CD4-positive, alpha-beta T cell treated with Interleukin-21 for 1 hour (primary cell): ENCODE measurements at places on chromosomes 3 and 15.

- DNase-seq: no peak
Observed at GRCh38 chr15:54514601-54515000, 536.4 kb downstream of the UNC13C start.

GRCh38 chr3:191476066-191476772, 15.3 kb downstream of the PYDC2 start:
- no peak for DNase-seq

DNA sequence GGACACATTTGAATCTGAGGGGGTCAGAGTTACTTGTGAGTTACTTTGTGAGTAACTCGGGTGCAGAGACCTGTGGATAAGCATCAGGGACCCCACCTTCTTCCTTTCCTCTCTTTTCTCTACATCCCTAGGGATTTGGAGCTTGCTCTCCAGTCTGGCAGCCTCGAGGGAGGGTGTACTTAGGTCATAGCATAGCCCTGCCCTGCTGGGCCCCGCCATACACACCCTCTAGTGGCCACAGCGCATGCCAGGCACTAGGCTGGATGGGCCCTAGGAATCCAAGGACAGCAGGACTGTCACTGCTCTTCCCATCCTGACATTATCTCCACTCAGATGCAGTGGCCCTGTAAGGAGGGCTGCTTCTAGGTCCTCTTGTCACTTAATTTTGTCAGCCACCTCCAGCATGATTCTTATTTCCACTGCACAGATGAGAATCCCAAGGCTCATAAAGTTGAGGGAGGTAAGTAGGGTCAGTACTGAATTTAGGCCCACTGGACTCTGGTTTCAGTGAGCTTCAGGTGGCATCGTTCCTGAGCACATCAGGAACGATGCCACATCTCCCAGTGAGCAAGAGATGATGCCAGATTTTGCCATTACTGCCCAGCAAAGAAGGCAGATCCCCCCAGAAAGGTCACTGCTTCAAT, 3.6 kb upstream of the SMAD6 start:
- DNase-seq: no peak

DNA sequence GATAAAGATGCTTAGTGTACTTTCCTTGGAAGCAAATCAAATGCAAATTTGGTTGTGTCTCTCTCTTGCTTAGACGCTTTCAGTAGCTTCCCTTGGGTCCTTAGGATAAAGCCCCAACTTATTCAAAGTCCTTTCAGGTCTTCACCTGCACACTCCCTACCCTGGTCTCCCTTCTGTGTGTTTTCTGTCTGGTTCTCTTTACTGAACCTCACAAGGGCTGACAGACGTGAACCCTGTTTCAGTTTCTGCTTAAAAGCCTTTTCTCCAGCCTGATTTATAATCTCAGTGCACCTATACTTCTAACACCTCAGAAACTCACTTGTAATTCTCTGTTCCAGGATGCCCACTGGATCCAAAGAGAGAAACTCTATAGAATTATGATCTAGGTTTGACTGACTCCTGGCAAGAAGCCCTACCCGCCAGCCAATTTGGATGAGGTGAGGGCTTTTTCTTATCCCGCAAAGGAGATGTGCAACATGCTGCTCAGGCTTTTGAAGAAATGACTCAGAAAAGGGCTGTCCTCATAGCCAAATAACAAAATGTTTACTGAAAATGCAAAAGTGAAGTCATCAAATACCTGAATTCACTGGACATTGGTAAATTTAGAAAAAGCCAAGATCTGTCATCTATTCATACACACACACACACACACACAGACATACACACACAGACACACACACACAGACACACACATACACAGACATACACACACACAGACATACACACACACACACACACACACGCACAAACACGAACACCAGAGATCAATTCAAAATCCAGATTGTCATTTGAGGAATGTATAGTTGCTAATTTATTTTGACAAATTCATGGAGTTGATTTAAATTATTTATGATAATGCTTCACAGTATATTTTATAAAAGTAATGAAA, 102.4 kb upstream of the EOMES start:
- no peak for DNase-seq

GRCh38 chr15:91668370-91668769, 185.1 kb upstream of the SLCO3A1 start:
- DNase-seq: no peak

DNA sequence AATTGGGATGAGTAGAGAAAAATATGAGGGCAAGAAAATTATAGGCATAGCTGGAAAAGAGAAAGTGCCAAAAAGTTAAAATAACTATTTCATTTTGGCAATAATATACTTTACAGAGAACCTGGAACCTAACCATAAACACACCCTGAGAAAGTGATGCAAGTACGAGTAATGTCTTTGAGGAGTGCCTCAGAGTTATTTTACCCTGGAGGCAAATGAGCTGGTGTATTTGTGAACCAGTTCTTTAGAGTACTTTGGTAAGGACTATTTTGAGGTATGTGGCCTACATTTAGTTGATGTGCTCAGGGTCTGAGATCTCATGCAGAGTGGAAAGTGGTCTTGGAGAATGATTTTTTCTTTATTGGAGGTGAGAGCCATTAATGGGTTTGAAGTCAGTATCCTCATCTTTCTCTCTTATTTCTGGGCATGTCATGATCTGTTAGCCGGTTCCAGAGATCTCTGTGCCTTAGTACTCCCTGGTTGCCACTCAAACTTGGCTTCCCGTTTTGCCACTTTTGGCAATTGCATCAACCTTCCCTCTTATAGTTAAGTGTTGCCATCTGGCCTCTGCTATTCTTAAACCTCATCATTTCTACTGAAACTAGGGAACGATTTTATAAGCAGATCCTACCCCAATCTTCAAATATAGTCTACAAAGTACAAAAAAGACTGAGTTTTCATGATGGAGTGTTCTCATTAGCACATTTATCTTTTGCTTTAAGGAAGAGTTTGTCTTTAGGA, 145.7 kb downstream of the EPHA6 start:
- no peak for DNase-seq

DNA sequence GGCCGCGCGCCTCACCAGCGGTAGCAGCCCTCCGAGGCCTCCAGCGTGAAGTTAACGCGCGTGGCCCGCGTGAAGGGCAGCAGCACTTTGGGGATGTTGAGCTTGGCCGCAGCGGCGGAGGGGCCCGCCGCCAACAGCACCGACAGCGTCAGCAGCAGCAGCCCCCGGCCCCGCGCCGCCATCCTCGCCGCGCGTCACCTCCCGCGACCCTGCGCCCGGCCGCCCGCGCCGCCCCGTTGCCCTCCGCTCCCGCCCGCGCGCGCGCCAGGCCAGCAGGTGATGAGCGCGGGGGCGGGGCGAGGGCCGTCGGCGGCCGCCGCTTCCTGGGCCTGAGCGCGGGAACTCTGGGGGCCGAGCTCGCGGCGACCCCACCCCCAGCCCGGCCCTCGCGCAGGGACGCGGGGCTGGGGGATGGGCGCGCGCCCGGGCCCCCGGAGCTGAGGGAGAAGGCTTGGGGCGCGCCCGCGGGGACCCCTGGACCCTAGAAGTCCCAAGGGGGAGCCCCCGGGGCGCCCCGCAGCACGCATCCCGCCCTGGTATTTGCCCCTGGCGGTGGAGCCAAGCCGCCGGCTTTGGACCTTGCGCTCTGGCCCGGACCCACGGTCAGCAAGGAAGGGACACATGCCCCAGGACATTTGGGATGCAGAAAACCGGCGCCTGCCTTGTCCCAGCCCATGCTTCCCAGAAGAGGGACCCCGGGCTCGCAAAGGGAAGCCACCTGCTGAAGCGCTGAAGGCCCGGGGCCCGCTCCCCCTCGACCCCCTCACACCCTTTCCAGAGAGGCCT, at the start of gene NUP210:
Gene NUP210, minus strand, starts transcription at position 278 of the 786 bp plus-strand sequence. Its CDS starts 96 bp downstream, at position 182.
- DNase-seq: peak; percentile 56

- no peak for DNase-seq
Observed at GRCh38 chr3:141523615-141524375, 37.0 kb downstream of the RASA2 start.

DNA sequence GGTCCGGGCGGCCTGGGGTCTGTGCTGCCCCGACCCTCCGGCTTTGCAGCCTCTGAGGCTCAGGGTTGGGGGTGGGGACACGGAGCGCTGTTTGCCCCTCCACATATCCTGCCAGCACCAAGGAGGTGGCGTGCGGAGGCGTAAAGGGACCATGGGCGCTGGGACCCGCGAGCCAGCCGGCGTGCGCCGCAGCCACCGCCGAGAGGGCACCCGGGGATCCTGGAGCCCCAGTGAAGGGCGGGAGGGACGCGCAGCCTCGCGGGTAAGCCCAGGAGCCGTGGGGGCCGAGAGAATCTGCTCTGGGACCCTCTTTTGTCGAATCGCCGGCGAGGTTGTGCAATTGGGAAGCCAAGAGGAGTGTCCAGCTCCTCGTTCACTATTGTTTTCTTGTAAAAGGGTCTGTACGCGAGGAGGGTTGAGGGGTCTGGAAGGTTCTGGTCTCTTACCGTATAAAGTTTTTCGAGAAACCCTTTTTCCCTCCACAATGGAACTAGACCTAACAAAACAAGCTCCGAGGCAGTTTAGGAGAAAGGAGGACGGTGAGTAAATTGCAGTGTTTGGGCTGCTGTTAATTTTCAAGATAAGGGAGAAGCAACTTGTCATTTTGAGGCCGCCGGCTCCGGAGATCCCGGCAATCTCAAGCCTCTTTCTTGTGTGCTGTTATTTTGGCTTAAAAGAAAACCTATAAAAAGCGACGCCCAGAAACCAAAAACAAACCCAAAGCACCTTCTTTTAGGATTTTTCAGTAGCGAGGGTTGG, 29.9 kb upstream of the ST3GAL6 start:
- DNase-seq: no peak

- no peak for DNase-seq
Observed at GRCh38 chr3:77296527-77296926, 256.6 kb downstream of the ROBO2 start.

DNA sequence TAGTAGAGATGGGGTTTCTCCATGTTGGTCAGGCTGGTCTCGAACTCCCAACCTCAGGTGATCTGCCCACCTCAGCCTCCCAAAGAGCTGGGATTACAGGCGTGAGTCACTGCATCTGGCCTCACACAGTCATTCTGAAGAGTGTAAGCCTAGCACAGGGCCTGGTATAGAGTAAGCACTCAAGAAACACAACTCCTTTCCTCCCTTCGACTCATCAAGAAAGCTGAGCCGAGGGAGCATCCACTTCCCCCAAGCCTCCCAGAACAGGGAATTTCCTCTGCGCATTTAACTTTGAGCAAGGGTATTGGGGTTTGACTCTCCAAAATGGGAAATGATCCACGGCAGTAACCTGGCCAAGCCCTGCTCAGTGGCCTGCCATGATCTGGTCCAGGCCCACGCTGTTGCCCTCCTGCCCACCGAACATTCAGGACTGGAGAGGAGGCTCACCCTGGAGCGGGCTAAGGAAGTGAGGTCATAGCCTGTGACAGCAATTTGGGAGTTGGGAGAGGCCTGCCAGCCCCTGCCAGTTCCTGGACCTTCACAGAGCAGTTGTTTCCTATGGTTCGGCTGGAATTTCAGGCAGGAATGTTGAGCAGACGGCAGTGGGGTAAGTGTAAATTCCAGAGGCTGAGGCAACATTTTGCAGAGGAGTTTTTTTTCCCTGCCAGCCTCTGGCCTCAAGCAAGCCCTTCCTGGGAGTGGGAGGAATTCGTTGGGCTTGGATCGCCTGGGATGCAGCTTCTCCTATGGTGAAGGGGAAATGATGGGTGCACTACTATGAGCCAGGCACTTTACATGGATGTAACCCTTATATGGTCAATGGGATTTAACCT, 21.2 kb upstream of the SMAD3 start:
- DNase-seq: no peak

DNA sequence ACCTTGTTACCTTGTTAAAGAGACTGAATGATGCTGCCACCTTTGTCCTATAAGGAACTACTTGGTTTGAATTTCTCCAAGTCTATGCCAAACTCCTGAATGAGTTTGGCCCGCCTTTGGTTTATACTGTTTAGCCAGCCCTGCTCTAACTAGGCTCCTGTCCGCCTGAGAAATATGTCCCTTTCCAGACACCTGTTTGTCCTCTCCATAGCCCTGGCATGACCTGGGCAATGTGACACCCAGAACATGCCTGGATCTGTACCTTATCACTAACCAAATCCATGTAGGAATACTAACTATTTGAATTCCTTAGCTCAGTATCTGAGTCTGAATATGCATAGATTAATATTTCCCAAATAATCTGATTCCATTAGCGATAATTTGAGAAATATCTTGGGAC, 24.4 kb upstream of the TMC3 start:
- no peak for DNase-seq

GRCh38 chr3:59998058-59998457, 948.2 kb upstream of the CFAP20DC start:
- no peak for DNase-seq

DNA sequence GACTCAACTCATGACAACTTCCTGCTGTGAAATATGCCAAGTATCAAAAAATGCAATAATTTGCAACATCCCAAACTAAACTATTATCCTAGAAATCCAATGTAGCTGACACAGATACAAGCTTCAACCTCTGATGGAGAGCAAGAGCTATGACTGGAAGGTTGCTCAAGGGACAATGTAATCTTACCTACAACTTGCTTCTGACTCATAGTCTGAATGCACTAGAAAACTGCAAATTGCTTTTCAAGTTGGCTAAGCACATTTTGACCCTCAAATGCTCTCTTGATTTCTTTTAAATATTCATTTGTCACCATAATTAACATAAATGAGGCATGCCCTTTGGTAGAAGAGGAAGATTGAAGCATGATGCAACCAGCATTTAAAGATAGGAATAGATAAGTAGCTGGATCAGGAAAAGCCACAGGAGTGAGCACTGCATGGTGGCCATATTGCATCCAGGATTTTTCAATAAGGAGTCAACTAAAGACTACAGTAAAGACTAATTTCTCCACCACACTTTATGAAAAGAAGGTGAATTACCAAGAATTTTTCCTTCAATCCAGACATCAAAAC, 630.8 kb upstream of the GBE1 start:
- no peak for DNase-seq

DNA sequence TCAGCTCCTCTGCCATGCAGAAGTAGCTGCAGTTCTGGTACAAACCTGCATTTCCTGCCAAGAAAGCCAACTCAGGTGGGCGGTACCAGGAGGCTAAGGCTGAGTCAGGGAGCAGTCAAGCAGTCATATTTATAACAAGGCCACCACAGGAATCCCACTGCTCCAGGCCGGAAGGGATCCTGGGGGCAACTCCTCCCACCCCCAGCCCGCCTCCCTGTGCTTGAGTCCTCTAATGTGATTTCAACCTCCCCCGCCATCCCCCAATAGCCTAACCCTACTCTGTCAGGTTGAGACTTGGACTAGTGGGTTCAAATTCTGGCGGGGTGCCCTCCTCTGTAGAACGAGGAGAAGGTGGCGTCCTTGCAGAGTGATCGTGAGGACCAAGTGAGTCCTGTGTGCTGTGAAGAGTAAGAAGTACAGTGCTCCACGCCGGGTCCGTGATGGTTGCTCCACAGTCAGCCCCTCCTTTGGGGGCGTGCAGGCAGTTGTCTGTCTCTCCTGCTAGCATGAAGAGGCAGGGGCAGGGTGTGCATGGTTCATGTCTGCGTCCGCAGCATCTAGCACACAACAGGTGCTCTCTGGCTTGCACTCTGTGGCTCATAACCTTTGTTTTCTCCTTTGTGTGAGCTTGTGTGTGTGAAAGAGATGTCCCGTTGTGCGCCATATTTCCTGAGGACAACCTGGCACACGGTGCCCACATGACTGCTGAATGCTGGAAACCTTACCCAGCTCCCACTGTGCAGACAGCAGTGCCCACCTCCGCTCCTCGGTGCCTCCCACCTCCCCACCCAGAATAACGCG, 78.3 kb downstream of the SMAD6 start:
- no peak for DNase-seq
